Activated naive CD4-positive, alpha-beta T cell treated with anti-CD3 and anti-CD28 coated beads for 36 hours (primary cell): ENCODE measurements at places on chromosomes 7 and 10.

- DNase-seq = no peak
Measured at GRCh38 chr10:101588879-101589278, 758 bp downstream of the DPCD start.

DNA sequence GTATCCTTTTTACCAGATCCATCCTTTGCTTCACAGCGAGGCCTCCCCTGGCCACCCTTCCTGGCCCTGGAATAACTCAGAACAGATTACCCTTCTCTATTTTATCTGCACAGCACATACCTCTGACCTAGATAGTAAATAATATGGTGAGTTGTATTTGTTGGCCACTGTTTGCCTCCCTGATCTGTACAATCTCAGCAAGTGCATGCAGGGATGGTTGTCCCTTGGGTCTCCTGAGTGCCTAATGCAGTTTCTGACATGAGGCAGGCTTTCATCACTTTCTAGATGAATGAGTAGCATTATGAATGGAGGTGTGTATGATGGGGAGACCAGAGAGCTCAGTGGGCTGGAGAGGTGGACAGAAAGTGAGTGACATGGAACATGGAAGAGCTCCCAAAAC, 525.1 kb upstream of the IGFBP3 start:
- DNase-seq = no peak

DNA sequence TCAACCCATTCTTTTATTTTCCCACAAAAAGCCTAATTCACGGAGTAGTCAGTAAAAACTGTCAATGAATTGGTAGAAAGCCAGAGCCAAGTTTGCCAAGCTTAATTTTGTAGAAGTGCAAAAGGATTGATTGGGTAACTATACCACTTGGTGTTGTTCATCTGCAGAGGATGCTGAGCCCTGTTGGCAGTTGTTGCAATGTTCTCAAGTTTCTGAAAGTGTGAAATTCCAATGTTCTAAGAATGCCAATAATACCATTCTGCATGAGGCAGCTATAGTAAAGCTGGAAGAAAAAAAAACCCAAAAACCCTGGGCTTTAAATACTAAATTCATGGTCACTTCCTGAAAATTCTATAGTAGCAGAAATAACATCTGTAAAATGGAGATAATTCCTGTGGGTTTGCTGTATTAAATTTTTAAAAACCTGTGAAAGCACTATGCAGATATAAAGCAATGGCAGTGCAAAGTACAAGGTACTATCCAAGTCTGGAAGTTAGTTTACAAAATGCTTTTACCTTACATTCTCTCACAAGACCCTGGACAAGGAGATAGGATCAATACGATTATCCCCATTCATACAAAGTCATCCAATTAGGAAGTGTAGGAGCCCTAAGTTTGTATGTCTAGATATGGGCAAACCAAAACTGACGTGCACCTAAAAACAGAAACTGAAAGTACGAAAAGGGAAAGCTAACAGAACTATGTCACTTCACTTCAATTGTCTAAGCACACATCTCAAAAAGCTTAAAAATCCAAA, 6.0 kb upstream of the PON1 start:
- DNase-seq = no peak

DNA sequence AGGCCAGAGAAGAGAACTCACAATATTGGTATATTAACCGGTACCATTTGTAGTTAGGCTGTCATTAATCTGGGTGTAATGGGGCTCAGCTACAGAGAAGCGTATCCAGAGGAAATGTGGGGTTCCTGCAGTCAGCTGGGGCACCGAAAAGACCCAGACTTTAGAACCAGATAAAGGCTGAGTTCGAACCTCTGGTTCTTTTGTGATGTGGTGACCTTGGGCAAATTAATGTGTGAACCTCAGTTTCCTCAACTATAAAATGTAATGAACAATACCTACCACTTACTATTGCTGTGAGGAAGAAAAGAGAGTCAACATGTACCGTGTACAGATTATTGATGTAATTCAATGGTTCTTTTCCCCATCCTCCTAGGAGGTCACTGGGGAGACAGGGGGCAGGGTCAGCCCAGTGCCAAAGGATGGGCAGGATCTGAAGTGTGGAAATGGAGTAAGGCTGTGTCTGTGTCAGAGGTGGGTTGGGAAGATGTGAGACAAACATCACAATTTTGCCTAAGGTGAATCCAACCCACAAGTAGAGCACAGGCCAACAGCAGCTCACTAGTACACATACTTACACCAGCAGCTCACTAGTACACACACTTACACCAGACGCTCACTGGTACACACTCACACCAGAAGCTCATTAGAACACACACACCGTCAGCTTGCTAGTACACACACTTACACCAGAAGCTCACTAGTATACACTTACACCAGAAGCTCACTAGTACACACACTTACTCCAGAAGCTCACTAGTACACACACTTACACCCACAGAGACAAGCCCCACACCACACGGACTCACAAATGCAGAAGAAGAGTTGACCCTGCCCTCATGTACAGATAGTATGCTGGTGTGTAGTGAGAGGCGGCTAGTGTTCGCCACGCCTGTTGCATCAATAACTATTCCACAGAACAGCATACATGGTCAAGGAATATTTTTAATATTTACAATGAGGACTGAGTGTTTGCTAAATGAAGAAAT, 28.0 kb downstream of the PRSS2 start:
- DNase-seq = peak; percentile 58

DNA sequence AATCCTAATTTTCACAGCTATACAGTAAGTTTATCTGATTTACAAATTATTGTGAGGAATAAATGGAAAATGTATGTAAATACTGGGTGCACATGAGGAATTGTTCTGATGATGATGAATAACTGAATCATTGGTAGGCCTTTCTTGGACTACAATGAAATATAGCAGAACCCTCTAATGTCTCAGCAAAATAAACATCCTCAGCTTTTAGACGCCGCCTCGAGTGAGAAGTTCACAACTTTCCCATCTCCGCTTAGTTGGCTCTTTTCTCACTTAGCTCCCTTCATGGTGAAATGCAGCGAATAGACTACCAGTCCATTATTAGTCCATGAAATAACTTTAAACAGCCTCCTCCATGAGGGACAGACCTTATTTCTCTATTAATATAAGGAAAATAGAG, 182.3 kb downstream of the BICC1 start:
- no peak for DNase-seq

GRCh38 chr10:33304423-33305225, 29.8 kb downstream of the NRP1 start:
- DNase-seq = no peak
